HT-29 (cell line): ENCODE measurements at places on chromosomes 5 and 9. TPM values are rescaled to one million over a fixed set of nuclear protein-coding genes. Genes with fewer than 3 reads are reported as not detected.

DNA sequence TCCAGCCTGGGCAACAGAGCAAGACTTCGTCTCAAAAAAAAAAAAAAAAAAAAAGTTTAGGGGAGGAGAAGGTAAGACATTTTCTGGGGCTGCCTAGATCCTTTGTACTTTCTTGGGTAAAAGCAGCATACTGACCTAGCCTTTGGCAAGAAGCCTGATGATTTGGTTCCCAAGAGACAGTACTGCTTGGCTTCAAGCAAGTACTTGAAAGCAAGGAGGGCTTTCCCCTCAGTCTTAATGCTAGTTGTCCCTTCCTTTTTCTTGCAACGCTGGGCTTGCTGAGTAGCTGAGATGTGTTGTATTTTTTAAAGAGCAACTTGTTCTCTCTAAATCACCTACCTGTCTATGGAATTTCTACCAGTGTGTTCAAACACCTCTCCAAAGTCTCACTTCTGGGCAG, 76.2 kb downstream of the INSYN2B start:
- no peak for DNase-seq

DNA sequence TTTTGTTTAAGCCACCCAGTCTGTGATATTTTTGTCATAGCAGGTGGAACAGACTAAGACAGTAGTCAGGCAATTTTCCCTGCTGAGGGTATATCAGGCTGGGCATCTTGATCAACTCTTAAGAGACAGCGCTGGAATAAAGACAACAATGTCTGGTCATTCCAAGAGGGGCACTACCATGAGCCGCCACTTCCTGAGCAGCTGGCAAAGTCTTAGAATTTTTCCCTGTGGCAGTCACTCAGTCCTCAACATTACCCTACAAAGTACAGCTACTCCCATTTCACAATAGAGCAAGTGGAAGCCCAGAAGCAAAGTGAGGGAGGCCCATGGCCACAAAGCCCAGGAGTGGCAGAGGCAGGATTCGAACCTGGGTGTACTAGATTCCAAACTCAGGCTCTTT, 74.8 kb downstream of the SH3PXD2B start:
- no peak for DNase-seq

DNA sequence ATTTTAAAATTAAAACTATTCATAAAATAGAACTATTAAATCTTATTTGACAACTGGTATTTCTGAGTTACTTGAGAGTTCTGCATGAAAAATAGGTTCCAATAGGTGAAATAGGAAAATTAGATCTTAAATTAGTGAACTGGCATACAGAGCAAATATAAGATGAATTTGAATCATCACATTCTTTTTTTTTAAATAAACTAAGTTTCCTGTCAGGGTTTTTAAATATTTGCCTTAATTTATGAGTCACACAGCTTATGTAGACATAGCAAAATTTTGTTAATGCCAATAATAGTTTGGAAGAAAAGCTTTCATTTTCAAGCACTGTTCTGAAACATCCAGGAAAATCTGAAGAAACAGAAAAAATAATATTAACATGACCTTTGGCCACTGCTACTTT, 311.7 kb upstream of the HAPLN1 start:
- DNase-seq, result no peak

DNA sequence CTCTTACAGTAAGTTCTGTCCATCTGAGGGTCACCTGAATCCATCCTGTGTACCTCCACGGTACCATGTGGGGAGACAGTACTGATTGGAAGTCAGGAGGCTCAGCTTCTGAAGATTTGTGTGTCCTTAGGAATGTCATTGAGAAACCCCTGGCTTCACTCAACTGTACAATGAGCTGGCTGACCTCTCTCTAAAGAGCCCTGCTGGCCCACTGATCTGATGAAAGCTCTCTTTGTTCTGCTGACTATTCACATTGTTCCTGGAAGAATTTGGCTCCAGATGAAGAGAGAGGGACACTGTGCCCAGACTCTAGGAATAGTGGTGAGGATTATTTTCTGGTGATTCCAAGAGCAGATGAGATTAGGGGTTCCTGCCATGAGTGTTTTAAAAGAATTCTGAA, 141.2 kb downstream of the LURAP1L start:
- DNase-seq, result no peak

- DNase-seq, result no peak
Observed at GRCh38 chr9:20303996-20304395, 318.3 kb downstream of the MLLT3 start.

DNA sequence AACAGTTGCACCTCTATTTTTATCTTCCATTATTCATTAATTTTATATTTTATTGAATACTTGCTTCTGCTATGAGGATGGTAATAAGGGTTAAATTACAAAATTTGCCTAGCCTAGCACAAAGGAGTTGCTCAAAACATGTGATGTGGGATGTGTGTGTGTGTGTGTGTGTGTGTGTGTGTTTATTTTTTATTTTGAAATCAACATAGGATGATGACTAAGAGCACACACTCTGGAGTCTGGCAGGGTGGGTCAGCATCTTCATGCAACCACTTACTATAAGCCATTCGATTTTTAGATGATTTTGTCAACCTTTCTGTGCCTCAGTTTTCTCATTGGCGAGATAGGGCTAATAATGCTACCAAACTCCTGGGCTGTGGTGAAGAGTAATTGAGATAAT, 57.7 kb upstream of the MAMDC2 start:
- DNase-seq, result no peak

DNA sequence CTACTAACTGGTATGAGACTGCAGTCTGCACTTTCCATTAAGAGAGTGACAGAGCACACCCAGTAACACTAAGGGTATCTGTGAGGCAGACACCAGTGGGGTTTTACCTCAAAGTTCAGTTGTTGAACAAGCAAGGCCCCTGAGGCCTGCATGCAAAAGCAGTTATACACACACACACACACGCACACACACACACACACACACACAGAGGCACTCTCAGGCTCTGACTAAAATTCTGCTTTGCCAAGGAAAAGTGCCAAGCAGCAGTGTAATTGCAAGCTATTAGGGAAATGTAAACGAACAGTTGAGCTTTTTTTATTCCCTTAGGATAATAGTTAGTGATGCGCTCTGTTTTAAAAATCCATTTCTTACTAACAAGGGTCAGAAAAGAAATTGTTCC, 377.1 kb downstream of the SPOCK1 start:
- no peak for DNase-seq

RCL1 gene
- total RNA-seq, result 35.1 and 51.7 TPM in 2 replicates

ADAMTS13 gene
- total RNA-seq, result 0.39 and 1.0 TPM in 2 replicates

PHYHD1 gene
- not detected in 2 replicates for total RNA-seq

WDR55 gene
- 39.1 and 45.8 TPM in 2 replicates for total RNA-seq
